Neural crest cell (in vitro differentiated cells): ENCODE measurements at places on chromosomes 12 and 14. TPM values are rescaled to one million over a fixed set of nuclear protein-coding genes. Genes with fewer than 3 reads are reported as not detected.
A peak's percentile ranks its signal among the peaks of the same experiment; 100 is the strongest.

DNA sequence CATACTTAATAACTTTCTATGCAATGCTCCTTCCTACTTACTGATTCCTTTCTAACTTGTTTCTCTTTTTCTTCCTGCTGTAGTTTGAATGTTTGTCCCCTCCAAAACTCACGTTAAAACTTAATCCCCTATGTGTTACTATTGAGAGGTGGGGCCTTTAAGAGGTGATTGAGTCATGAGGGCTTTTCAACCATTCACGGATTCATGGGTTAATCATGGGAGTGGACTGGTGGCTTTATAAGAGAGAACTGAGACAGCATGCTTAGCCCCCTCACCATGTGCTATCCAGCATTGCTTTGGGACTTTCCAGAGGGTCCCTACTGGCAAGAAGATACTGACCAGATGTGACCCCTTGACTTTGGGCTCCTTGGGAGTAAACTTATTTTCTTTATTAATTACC is 66.0 kb upstream of the TRIM9 start:
- no peak for DNase-seq

The COX8C gene
- total RNA-seq, result not detected in 2 replicates

The P2RX2 gene
- total RNA-seq, result not detected in 2 replicates

The TSFM gene
- total RNA-seq, result 31.7 and 32.3 TPM in 2 replicates

The TNS2 gene
- total RNA-seq, result 14.2 and 22.8 TPM in 2 replicates

The RPL10L gene
- not detected in 2 replicates for total RNA-seq

DNA sequence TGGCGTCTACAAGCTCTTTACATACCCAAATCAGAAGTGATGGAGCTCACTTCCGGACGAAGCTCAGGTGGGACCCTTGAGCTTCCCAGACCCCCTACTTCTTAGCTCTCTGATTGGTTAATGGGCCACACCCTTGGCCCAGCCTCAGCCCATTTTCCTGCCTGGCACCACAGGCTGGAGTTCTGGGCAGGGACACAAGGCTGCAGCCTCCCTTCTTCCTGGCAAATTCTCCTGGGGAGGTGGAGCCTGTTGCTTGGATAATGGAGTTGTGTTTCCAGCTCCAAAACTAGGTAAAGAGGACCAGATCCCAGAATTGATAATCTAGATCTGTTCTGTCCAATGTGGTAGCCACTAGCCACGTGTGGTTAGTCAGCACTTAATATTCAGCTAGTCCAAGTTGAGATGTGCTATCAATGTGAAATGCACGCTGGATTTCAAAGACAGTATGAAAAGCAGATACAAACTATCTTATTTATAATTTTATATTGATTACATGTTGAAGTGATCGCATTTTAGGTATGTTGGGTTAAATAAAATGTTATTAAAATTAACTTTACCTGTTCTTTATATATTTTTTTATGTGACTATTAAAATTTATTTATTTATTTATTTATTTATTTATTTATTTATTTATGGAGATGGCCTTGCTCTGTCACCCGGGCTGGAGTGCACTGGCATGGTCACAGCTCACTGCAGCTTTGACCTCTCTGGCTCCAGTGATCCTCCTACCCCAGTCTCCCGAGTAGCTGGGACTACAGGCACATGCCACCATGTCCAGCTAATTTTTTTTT is 12.6 kb upstream of the FAIM2 start:
- DNase-seq, result no peak

GRCh38 chr14:91927191-91927590 is 20.3 kb downstream of the FBLN5 start:
- DNase-seq, result no peak

- DNase-seq, result no peak
Observed at GRCh38 chr14:92041203-92041602, 1.3 kb upstream of the TRIP11 start.

DNA sequence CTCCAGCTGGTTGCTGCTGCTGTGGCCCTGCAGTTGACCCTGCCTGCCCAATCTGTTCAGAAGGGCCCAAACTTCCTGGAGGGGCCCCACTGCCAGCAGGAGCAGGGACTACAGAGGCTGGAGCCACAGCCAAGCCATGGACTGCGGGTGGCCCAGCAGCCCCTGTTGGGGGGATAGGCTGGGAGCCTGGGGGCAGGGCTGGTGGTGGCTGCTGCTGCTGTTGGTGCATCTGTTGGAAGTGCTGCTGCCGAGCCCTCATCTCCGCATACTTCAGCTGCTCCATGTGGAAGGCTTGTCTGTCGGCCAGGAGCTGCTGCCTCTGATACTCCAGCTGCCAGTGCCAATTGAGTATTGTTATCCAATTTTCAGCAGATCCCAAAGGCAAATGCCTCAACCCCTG is 7.2 kb downstream of the MYL6 start:
- no peak for DNase-seq

DNA sequence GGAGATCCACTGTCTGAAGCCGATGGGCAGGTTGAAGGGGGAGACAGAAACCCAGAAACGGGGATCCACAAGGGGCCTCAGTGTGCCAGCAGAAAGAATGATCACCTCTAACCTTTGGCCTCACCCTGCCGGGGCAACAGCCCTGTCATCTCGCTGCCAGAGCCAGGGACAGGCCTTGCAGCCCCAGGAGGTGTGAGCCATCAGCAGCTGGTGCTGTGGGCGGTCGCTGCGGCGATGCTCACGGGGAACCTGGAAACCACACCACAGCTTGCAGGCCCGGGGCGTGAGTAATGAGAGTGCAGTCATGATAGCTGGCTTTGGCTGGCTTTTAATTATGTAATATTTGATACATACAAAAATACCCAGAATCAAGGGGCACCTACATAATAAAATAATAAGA is 4.7 kb upstream of the TTC7B start:
- no peak for DNase-seq

- DNase-seq, result peak; percentile 57
Observed at GRCh38 chr12:56521590-56522371, at the start of gene RBMS2. Gene RBMS2, plus strand, starts transcription at chr12:56521820. Its CDS starts 204 bp downstream, at chr12:56522024.

DNA sequence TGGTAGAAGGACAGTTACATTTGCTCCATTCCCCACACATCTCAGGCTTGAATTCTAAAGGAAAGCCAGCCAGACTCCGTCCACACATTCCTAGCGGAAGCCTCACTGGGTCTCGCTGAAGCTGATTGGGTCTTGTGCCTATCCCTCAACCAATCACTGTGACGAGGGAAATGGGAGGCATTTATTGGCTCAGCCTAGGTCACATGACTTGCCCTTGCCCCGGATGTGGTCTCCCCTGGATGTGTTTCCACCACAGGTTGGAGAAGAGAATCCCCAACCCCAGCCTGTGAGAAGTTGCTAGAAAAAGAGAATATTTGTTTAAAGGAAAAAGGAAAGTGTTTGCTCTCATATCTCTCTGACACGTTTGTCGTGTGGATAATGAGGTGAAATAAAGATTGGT is 93.4 kb downstream of the C12orf75 start:
- no peak for DNase-seq

DNA sequence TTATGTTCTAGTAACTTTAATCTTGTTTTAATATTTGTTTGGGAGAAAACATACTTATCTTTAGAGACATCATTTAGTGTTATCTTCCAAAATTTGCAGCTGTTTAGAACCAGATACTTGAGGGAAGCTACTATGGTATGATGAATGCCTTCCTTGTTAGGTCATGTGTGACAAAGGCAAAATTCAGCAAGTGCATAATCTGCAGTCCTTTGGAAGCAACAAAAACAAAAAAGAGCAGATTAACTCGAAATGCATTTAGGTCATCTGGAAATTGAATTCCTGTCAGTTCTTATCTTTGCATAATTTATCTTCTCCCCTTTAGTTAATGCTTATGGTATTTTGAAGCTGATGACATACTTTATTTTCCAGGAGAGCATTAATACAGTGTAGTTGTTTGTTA is 3.5 kb downstream of the FBXO34 start:
- DNase-seq, result no peak

The PTPRO gene
- total RNA-seq, result 3.1 and 3.6 TPM in 2 replicates

The OR6S1 gene
- not detected in 2 replicates for total RNA-seq

DNA sequence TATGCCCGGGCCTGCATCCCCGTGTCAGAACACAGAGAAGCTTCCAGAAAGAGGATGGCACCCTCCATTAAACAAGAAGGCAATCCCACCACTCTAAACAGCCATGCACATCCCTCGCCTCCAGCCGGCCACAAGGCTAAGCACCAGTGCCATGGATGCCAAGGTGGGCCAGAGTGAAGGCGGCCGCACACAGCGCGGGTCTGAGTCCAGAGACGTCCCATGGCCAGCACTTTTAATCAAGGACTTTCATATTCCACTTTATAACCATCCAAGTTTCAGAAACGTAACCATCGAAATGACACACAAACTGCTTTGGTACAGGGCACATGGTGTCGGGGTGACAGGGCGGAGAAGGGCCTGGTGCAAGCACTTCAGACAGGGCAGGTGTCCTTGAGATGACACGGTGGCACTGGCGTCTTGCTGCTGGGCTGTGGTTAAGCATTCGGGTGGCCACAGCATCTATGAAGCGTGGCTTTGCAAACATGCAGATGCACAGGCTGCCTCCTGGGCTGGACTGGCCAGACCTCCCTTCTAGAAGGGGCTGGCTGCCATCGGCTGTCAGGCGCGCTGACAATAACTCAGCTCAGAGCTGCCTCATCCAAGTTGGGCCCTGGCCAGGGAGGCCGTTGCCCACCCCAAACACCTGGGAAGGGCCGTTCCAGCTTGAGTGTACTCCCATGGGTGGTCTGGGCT is 117.2 kb downstream of the RFLNA start:
- no peak for DNase-seq

GRCh38 chr12:132084621-132085290 is 59.4 kb downstream of the DDX51 start:
- peak; percentile 65 for DNase-seq

GRCh38 chr14:24315807-24316596 is 4.7 kb downstream of the LTB4R start:
- DNase-seq, result no peak

GRCh38 chr12:10048526-10048925 is 18.0 kb downstream of the CLEC9A start:
- DNase-seq, result no peak

The BIN2 gene
- not detected in 2 replicates for total RNA-seq

The DNAJC22 gene
- 0.32 and 0.35 TPM in 2 replicates for total RNA-seq

The FAM186B gene
- total RNA-seq, result 0.28 TPM in 1 of 2 replicates, not detected in the other

DNA sequence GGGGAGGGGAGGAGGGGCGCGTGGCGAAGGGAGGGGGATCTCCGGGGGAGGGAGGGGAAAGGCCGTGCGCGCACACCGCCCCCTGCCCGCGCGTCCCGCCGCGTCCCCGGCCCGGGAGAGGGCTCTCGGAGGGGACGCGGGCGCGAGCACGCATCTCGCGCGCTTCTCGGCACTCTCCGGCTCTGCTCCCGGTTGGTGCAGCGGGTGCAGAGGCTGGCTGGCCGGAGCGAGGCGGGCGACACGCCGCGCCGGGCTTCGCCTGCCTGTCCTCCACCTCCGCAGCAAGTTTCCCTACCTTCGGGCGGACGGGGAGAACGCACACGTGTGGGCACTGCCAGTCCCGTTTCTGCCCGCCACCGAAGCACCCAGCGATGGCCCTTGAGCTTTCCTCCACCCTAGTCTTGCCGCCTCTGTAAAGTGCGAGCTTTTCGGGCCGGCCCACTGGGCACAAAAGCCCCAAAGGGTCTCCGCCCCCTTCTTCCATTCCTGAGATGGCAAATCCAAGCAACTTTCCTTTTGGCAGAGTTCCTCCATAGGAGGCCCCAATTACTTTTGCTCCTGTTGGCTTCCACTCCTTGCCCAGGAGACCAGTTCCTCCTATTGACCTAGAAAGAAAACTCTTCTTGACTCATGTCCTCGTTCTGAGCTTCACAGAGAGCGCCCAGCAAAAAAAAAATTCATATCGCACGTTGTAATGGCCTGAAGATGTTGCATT is 363 bp upstream of the CSAD start:
- DNase-seq, result peak; percentile 77

The TMEM229B gene
- 5.2 and 5.9 TPM in 2 replicates for total RNA-seq

- no peak for DNase-seq
Observed at GRCh38 chr12:89386138-89386537, 33.8 kb upstream of the DUSP6 start.

The GLIPR1L1 gene
- not detected in 2 replicates for total RNA-seq

DNA sequence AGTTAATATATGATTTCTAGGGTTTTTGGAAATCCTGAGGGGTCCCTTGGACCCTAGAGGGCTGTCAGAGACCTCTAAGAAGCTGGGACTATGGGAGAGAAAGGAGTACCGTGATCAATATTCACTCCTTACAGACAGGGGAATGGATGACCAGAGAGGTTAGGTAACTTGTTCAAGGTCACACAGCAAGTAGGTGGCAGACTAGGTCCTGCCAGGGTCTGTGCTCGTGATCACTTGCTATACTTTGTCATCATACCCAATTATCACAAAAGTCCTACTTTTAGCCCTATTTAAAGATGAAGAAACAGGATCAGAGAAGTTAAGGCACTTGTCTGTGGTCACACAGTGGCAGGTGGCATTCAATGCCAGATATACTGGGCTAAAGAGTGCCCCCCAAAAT is 42.9 kb downstream of the WSCD2 start:
- no peak for DNase-seq

The NXPH4 gene
- total RNA-seq, result 0.71 and 0.91 TPM in 2 replicates
